ENCODE measurements at places on chromosomes 5 and 9. TPM values are rescaled to one million over a fixed set of nuclear protein-coding genes. Genes with fewer than 3 reads are reported as not detected.
A peak's percentile ranks its signal among the peaks of the same experiment; 100 is the strongest.

Gene BARHL1
- polyA plus RNA-seq: not detected

GRCh38 chr9:115032296-115032695 is 85.7 kb downstream of the TNC start:
- DNase-seq: no peak

DNA sequence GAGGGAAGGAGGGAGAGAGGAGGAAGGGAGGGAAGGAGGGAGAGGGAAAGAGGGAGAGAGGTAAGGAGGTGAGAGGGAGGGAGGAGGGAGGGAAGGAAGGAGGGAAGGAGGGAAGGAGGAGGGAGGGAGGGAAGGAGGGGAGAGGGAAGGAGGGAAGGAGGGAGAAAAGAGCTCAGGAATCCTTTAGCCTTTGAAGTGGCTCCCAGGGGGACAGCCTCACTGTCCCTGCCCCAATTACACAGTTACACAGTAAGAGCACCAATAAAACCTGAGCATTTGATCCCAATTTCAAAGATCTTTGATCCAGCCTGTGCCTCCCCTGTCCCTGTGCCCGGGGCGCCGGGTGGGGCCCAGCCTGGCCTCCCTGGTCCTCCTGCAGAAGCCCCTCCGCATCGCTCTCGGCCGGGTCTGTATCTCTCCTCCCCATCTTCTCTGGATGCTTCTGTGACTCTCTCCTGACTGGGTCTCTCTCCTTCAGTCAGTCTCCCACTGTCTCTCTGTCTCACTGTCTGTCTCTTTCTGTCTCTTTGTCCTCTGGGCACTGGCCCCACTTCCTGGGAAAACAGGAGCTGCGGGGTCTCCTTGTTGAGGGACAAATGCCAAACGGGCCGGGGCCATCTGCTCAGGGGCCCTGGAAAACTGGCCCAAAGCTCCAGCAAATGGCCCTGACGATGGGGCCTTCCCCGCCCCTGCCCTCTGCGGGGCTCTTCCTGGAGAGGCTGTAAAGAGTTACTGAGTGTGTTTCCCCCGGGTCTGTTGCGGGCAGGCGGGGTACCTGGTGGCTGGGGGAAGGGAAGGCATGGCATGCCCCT is 54.2 kb upstream of the EGFL7 start:
- no peak for DNase-seq

Gene CAMK2A
- 5.7 TPM for polyA plus RNA-seq

Gene IL3
- not detected for polyA plus RNA-seq

GRCh38 chr5:77816686-77817085 is 40.5 kb upstream of the TBCA start:
- no peak for DNase-seq

Gene UGT3A1
- 0.10 TPM for polyA plus RNA-seq

Gene C5orf52
- polyA plus RNA-seq: not detected

DNA sequence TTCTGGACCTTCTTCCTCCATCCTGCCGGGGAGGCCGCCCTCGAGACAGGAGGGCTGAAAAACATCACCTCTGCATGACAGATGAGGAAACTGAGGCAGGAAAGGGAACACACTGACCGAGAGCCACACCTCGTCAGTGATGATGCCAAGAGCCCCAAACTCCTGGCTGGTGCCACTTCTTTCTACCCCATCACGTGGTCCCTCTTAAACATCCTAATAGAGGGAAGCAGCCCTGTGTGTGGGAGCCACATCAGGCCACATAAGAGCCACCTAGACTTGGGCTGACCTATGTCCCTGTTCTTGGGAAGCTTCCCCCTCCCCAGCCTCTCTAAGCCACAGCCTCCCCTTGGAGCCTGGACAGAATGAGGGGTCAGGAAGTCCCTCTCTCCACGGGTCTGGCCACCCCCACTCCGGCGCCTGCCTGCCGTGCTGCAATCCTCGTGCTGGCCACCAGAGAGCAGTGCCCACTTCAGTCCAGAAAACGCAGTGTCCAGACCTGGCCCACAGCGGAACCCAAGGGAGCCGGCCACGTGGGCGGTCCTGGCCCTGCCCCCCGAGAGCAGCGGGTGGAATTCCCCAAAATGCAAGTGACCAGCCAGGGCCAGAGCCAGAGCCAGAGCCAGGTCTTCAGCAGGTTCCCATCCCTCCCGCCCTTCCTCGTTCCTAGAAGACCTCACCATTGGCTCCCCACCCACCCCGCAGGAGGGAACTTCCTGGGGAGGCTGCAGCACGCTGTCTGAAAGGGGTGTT is 54.7 kb upstream of the SARDH start:
- DNase-seq: peak; percentile 73

GRCh38 chr9:121455527-121456239 is 44.0 kb downstream of the GGTA1 start:
- no peak for DNase-seq

DNA sequence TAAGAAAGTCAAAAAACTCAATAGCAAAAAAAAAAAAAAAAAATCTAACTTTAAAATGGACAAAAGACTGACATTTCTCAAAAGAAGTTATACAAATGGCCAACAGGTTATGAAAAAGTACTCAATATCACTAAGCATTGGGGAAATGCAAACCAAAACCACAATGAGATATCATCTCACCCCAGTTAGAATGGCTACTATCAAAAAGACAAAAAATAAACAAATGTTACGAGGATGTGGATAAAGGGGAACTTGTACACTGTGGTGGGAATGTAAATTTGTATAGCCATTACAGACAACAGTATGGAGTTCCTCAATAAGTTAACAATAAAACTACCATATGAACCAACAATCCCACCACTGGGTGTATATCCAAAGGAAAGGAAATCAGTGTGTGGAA is 37.2 kb downstream of the ENC1 start:
- DNase-seq: no peak

- peak; percentile 44 for DNase-seq
Observed at GRCh38 chr5:173472164-173472563, 143.9 kb upstream of the STC2 start.

DNA sequence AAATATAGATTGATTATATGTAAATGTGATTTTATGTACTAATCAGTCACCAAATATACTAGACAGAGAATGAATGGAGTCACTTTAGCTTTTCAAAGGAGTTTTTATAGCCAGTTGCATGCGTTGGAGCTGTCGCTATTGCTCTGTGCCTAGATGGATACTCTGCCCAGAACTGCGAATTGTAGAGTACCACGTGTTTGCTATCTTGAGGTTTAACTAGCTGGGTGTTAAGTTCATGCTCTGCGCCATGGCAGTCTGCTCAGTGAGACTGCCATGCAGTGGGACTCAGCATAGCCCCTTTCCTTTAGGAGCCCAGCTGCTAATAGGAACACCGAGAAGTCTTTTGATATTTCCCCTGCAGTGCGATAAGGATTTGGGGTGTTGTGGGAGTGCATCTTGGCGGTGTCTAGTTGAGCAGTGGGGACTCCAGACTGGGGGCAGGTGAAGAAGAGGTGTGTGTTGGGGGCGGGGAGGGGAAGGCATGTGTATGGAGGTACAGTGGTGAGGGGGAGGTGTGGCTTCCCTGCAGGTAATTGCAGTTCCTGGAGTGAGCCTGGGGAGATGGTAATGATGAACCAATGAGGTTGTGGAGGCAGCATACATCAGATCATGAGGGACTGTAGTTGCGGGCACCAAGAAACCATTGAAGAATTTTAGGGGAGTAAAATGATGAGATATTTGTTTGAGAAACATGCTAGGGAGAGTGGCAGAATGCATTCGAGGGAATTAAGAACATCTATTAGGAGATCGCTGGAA is 118.9 kb downstream of the TRIO start:
- DNase-seq: no peak

Gene CTNND2
- polyA plus RNA-seq: 2.2 TPM

DNA sequence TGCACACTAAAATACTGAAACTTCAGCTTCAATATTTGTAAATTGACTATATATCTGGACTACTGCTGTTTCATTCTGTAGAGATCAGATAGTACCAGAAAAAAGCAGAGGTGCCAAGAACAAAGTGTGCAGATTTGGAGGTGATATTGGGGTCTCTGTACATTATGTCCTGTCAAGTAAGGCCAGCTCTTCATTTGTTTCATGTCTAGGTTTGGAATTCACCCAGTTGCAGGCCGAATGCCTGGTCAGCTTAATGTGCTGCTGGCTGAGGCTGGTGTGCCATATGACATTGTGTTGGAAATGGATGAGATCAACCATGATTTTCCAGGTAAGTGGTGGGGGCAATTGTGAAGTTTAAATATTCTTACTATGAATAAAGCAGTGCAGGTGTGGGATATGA is 96.9 kb downstream of the NNT start:
- no peak for DNase-seq

DNA sequence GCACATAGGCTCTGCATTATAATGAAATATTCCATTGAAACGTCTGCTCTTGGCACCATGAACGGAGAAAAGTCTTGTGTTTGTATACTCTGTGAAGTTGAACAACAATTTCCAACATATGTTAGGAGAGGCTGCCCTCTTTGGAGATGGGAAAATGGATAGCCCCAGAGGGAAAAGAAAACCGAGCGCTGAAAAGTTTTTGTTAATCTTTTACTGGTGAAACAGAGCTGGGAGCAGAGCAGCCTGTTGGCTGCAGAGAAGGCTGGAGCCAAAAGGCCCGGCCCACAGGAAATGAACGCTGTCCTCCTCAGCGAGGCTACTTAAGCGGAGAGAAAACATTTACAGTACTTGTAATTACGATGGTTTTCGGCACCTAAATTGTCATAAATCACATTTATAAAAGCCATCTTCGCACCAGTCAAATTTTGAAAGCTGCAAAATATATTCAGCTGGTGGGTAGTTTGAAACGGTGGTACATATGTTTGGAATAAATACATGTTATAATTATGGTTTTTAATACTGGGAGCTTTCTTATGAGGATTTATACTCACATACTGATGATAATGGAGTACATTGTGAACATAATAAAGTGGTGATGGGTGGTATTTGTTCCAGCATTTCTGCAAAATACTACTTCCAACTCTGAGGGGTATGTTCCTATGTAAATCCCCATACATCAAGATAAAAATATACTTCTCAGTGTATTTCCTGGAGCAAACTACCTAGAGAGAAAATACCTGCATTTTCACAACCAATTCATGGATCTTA is 129.6 kb upstream of the CNTLN start:
- peak; percentile 47 for DNase-seq

Gene DPYSL3
- polyA plus RNA-seq: 80.6 TPM

DNA sequence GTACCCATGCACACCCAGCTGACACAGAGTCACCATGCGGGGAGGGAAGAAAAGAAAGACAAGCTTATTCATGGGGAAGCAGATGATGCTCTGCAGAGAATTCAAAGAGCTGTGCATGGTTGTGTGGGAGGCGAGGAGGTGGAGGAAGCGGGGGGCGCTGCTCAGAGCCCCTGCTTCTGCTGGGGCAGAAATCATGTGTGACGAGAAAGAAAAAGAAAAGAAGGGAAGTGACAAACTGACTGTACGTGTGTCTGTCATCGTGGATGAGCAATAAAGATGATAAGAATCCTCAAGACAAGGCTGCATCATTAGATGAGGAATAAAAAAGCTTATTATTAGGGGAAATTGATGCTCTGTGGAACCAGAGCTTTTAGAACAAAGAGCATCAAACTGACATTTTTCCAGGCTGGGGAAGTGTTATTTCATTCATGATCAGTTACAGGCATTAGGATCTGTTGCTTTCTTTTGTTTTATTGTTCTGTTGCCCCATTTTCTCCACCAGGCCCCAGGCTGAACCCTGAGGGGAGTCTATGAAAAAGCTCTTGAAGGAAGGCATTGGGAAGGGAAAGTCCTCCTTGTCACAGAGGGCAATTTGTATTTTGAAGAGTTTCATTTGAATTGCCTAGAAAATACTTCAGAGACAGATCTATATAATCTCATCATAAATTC is 20.3 kb upstream of the SH3RF2 start:
- DNase-seq: no peak

DNA sequence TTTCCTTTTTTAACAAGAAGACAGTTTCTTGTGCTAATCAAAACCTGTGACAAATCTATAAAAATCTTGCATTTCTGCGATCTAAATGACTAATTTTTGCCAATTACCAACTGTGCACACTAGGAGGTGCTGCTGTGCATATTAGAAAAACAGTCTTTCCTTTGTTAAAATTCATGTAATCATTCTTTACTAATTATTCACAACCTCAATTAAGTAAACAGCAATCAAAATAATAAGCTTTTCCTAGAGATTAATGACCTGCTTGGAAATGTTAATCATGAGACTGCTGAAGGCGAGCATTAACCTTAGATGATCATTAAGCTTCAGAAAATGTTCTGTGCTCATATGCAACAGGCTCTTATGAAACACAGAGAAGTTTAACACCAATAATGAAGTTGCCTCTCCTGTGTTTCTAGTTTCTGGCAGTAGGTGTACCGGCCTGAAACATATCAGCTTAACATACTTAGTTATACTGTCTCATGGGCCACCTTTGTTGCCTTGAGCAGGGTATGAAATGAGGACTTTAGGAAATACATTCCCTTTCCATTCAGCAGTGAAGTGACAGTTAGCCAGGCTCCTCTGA is 17.7 kb downstream of the RFESD start:
- no peak for DNase-seq

DNA sequence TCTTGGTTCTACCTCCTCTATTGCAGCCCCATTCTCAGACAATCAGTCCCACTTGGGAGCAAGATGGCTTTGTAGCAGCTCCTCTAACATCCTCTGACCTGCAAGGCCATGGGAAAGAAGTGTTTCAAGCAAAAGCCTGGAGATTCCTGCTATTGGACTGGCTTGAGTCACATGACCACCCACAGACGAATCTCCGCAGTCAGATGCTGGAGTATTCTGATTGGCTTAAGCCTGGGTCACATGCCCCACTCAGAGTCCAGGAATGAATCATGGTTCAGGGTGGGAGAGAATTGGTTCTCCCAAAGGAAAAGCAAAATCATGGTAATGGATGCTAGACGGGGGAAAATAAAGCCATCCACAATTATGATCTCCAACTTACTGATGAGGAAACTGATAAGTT is 22.6 kb upstream of the LMX1B start:
- no peak for DNase-seq

- DNase-seq: no peak
Observed at GRCh38 chr5:17463653-17464052, 34.4 kb upstream of the TAF11L2 start.

DNA sequence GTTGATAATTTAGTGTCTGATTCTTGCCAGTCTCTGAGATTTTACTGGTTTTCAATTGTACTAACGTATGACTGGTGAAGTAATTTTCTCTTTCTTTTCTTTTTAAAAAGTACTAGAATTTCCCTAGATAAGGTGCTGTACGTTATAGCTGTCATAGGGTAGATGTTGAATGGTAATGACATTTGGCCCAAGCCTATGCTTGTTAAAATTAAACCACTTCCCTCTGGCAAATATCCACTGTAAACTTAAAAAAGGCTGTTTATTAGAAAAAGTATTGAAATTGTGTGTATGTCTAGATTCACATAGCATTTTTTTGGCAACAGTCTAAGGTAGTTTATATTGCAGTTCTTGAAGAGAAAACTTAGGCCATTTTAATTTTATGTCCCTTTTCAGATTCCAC is 97.6 kb downstream of the NNT start:
- DNase-seq: peak; percentile 17

- DNase-seq: no peak
Observed at GRCh38 chr9:19269582-19269981, 39.1 kb downstream of the DENND4C start.

Gene PAEP
- polyA plus RNA-seq: not detected
